A375 (cell line): ENCODE measurements at places on chromosomes 7 and 10. TPM values are rescaled to one million over a fixed set of nuclear protein-coding genes. Genes with fewer than 3 reads are reported as not detected.

The AMPH gene
- total RNA-seq: 0.42 and 1.1 TPM in 2 replicates

The ERVW-1 gene
- total RNA-seq: not detected in 2 replicates

The TIAL1 gene
- 54.3 and 57.8 TPM in 2 replicates for total RNA-seq

The PPP1R17 gene
- total RNA-seq: not detected in 2 replicates

The TSPAN33 gene
- total RNA-seq: 3.7 and 4.0 TPM in 2 replicates

The GFRA1 gene
- total RNA-seq: 0.34 and 0.58 TPM in 2 replicates

The PTPN20 gene
- not detected in 2 replicates for total RNA-seq

The IL15RA gene
- total RNA-seq: 3.9 and 5.7 TPM in 2 replicates

The HOXA10 gene
- 14.8 and 16.1 TPM in 2 replicates for total RNA-seq

The CYP3A4 gene
- total RNA-seq: not detected in 2 replicates

The PTF1A gene
- not detected in 2 replicates for total RNA-seq

The MTURN gene
- total RNA-seq: 6.1 and 6.3 TPM in 2 replicates

The NODAL gene
- not detected in 2 replicates for total RNA-seq

The SLC37A3 gene
- 28.8 and 43.8 TPM in 2 replicates for total RNA-seq

The CALML5 gene
- not detected in 2 replicates for total RNA-seq

The HOXA2 gene
- 1.4 TPM in 2 replicates for total RNA-seq

The NME8 gene
- total RNA-seq: not detected in 2 replicates

The CACNA2D1 gene
- total RNA-seq: 8.3 and 27.9 TPM in 2 replicates

The LRRD1 gene
- 0.15 and 0.48 TPM in 2 replicates for total RNA-seq

The ARL4A gene
- 28.8 and 32.2 TPM in 2 replicates for total RNA-seq

The ZCWPW1 gene
- total RNA-seq: 0.66 and 2.4 TPM in 2 replicates

The ALOX5 gene
- total RNA-seq: 0.30 TPM in 1 of 2 replicates, not detected in the other

The CC2D2B gene
- total RNA-seq: 0.24 TPM in 1 of 2 replicates, not detected in the other

The SEMA3A gene
- 53.5 and 94.2 TPM in 2 replicates for total RNA-seq

The TSPAN12 gene
- 3.7 and 4.4 TPM in 2 replicates for total RNA-seq

The LOXL4 gene
- 393 and 394 TPM in 2 replicates for total RNA-seq

The FOXI2 gene
- not detected in 2 replicates for total RNA-seq

The ASB15 gene
- total RNA-seq: not detected in 2 replicates

The ASAH2 gene
- total RNA-seq: 4.0 and 4.9 TPM in 2 replicates

The PNLIPRP2 gene
- total RNA-seq: not detected in 2 replicates

The CFTR gene
- not detected in 2 replicates for total RNA-seq

The SNX13 gene
- total RNA-seq: 35.8 and 60.9 TPM in 2 replicates

The ZNF503 gene
- 2.3 and 3.2 TPM in 2 replicates for total RNA-seq

The LIPF gene
- not detected in 2 replicates for total RNA-seq

The AKR1B15 gene
- not detected in 2 replicates for total RNA-seq

The SAP25 gene
- total RNA-seq: not detected in 2 replicates

The SPDYE5 gene
- total RNA-seq: 0.11 TPM in 1 of 2 replicates, not detected in the other

The ADAM12 gene
- total RNA-seq: 2.2 and 2.8 TPM in 2 replicates

The EVX1 gene
- total RNA-seq: not detected in 2 replicates

The OPALIN gene
- total RNA-seq: not detected in 2 replicates
